ENCODE measurements at places on chromosomes 7 and 10. TPM values are rescaled to one million over a fixed set of nuclear protein-coding genes. Genes with fewer than 3 reads are reported as not detected.

DNA sequence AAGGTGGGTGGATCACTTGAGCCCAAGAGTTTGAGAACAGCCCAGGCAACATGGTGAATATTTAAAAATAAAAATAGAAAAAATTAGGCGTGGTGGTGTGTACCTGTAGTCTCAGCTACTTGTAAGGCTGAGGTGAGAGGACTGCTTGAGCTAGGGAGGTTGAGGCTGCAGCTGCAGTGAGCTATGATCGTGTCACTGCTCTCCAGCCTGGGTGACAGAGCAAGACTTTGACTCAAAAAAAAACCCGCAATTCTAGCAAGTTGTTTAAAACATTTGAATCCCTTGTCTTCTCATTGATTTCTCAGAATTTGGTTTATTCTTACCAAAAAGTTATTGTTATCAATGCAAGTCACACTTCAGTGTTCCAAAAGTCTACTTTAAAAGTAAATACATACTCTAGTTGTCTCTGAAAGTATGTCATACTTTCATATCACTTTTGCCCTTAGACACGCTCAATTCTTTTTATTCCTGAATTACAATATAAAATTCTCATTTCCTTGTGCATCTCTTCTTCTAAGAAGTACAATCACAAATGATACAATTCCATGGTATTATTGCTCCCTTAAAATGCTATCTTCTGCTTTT lies 6.3 kb downstream of the EPC1 start:
- DNase-seq = no peak

DNA sequence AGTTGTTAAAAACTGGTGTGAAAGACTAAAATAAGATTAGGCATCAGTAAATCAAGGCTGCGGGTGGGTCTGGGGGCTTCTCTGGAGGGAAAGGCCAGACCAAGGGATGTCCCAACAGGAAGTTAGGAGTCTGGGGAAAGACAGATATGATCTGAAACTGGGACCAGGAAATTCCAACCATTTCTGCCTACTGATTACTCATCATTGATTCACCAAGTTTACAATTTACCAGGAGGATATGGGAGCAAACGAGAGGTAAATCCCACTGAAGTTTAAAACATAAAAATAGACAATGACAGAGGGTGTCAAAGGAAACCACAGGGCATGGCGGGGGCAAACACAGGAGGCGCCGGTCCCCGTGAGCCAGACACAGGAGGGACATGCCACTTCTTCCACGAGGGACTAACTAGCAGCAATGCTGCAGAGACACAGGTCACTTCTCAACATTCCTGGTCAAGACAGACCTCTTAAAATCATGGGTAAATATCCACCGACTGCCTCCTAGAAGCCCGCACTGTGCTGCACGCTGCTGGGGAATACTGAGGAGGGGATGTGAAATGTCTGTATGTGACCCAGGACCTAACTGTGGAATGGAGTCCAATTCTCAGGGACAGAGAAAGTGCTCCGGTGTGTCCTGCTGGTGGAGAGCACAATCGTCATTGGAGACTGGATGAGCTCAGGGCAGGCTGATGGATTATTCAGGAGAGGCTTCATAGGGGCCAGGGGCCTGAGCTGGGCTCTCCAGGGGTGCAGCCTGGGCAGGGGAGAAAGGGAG lies 153.4 kb upstream of the KLF14 start:
- no peak for DNase-seq

The MACC1 gene
- 0.12 TPM for total RNA-seq

GRCh38 chr7:21371360-21371759 lies 56.5 kb upstream of the SP4 start:
- DNase-seq = no peak

The CSGALNACT2 gene
- 6.3 TPM for total RNA-seq

The ATP5F1C gene
- 784 TPM for total RNA-seq

The MYH16 gene
- total RNA-seq = not detected

The EN2 gene
- total RNA-seq = not detected

- DNase-seq = no peak
Observed at GRCh38 chr7:155365146-155365874, 67.6 kb downstream of the INSIG1 start.

GRCh38 chr10:109978481-109978880 lies 29.3 kb upstream of the ADD3 start:
- DNase-seq = no peak

The VAX1 gene
- not detected for total RNA-seq

DNA sequence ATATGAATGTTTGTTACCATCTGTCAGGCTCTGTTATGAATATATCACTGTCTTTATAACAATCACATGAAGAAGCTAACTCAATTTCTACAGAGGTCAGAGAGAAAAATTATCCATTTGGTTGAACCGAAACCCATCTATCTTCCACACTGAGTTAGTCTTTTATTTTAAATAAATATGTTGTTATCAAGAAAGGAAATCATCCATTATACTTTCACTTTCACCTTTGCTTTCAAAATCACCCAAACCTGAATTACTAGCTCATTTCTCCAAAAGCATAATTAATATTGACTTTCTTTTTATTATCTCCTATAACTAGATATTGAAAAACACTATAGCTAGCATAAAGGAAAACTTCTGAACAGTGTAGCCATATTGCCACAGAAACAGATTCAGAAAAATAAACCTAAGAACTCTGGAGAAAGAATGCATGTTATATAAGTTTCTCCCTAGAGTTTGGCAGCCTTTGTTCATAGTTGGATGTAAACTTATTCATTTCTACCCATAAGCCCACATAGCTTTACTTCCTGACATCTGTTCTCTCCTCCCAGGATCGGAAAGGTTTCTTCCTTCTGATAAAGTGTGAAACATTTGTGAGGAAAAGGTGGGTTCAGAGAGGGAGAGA lies 66.0 kb downstream of the NPSR1 start:
- no peak for DNase-seq

The EVX1 gene
- not detected for total RNA-seq

DNA sequence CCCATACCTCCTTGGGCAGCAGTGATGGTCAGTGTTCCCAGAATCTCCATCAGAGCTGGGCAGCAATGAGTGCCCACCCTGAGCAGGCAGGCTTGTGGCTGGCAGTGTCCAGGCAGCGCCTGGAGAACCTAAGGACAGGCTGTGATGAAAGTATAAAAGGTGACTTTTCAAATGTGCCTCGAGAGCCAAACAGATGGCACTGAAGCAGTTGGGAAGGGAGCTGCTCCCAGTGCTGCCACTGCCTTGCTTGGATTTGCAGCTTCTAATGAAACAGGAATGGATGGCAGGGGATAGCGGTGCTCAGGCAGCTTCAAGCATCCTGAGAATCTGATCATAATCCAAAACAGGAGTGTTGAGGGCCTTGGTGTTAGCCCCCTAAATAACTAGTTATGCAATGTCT lies 179.8 kb upstream of the AOAH start:
- no peak for DNase-seq

DNA sequence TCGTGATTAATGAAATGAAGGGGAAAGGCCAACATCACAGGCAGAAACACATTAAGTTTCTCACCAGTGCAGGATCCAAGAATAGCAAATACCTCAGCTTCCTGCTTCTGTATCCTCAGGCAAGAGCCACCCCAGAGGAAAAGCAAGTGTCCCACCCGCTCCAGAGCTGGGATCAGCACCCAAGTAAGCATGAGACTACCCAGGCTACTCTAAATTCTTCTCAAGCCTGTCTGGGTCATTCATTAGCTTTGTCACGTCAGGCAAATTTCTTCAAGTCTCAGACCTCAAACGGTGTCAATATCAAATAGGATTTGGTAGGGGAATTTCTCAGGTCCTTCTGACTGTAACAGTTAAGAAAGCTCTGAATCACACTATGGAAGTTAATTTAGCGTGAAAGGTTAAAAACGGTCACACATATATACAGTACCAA lies 59.0 kb downstream of the GNA12 start:
- peak; percentile 36 for DNase-seq

- no peak for DNase-seq
Observed at GRCh38 chr7:29196191-29196590, 1.6 kb downstream of the CHN2 start.

The AFAP1L2 gene
- 5.0 TPM for total RNA-seq

- no peak for DNase-seq
Observed at GRCh38 chr10:69538461-69538860, 34.8 kb downstream of the NEUROG3 start.
